ENCODE measurements at places on chromosomes 5 and 9.

DNA sequence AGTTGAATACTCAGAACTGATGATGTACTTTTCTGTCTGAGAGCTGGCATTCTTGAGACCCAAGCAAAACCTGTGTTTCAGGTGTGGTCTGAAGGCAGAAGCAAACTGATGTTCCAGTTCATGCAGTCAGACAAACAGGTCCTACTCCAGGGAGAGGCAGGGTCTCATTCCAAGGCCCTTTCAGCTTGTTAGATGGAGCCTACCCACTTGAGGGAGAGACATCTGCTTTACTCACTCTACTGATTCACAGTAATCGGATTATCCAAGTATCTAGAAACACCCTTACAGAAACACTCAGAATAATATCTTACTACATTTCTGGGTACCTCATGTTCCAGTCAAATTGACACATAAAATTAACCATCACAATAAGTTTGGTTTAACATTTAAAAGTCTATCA, 207.8 kb downstream of the KDM4C start:
- DNase-seq, result no peak

DNA sequence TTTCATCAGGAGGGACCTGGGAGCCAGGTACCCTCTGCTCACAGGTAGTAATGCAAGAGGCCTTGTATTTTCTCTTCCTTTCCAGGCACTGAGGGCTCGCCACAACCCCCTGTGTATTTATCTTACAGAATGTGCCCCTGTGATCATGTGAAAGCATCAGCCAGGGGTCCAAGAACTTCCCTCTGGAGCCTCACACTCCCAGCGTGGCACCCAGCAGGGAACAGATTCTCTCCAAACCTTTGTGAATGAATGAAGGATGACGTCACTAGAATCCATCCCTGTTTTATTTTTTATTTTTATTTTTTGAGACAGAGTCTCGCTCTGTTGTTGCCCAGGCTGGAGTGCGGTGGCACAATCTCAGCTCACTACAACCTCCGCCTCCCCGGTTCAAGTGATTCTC, 107.3 kb upstream of the IER5L start:
- DNase-seq, result no peak

DNA sequence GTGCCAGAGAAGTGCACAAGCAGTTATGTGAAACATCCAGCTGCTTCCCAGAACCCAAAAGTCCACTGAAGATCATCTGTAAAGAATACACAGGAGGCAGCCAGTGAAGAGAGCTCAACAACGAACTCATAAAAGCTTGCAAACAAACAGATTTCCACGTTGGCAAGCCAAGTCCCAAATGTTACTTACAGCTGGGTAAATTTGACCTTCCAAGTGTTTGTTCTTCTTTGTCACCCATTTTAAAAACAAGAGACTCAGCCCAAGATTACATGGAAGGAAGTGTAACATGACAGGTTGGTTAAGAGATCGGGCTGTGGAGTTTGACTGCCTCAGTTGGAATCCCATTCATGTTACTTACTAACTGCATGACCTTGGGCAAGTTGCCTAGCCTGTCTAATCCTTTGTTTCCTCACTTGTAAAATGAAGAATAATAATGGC, 174.9 kb upstream of the PAPPA start:
- peak; percentile 26 for DNase-seq

- DNase-seq, result no peak
Observed at GRCh38 chr5:140145818-140146522, 20.2 kb downstream of the IGIP start.

GRCh38 chr5:56323505-56323904, 90.4 kb upstream of the ANKRD55 start:
- DNase-seq, result no peak

DNA sequence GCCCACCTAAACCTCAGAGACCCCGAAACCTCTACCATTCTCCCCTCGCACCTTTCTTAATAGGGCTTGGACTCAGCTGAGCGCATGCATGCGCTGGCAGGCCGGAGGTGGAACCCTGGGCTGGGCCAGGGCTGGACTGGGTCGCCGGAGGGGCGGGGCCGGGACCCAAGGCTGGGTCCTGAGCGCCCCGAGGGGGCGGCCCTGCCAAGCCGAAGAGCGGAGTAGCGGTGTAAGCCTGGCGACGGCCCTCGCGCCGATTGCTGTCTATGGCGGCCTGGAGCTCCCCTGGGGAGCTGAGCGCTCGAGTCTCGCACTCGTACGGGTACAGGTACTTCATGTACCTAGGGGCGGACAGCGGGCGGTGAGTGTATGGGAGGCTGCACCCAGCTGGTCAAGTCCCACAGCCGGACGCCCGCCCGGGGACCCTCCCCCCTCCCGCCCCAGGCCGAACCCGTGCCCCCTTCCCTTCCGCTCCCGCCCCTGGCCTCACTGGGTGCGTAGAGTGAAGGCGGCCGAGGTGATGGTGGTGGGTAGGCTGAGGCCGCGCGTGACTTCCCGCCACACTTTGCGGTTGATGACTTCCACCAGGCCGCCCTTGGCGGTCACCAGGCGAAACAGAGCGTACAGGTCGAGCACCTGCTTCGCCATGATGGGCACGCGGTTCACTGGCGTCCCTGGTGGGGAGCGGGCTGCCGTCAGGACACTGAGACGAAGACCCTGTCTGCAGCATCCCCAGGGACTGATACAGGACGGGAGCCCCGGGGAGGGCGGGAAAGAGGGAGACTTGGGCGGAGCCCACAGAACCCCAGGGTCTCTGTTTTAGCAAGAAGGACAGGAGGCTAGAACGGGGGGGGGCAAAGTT, 3.3 kb upstream of the DCTN3 start:
- DNase-seq, result no peak

DNA sequence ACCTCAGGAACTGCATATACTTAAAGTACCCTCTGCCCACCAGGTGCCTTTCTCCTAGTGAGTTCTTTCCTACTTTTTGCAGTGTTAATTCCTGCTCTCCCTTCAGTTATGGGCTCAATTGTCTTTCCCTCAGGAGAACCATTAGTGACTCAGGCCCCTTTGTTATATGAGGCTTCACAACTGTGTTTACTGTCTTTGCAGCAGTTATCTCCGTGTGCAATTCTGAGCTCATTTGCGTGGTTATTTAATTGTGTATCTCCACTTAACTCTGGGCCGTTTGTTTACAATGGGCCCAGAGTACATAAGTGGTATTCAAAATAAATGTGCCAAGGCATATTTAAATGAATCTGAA, 9.6 kb downstream of the FBXO38 start:
- DNase-seq, result peak; percentile 94

DNA sequence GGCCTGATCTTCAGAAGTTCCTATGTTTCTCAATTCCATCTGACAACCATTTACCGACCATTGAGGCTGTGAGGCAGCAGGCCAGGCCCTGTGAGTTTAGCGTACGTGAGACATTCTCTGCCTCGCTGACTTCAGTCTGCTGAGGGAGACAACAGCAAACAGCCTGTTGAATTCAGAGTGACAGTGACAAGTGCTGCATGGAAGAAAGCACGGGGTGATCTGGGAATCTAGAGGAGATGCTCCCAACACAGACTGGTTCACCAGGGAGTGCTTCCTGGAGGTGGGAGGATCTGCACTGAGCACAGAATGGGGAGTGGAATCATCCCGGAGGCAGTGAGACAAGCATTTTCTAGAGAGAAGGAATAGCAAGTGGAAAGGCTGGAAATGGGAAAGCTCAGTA, 10.0 kb upstream of the DDX41 start:
- no peak for DNase-seq

DNA sequence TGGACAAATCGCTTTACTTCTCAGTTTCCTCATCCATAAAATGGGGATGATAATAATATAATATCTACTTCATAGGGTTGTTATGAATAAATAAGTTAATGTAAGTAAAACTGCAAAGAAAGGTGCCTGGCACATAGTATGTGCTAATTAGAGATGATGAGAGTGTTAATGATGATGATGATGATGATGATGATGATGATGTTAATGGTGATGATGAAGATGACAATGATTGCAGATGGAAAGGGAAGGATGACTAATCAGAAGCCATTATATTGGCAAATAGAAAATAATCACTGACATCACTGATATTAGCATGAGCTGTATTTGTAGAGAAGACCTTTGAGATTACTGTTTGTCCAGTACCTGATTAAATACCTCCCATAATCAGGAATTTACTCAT, 20.6 kb downstream of the RAD1 start:
- DNase-seq, result no peak

GRCh38 chr5:81506900-81507588, 113.1 kb upstream of the ACOT12 start:
- DNase-seq, result peak; percentile 74

DNA sequence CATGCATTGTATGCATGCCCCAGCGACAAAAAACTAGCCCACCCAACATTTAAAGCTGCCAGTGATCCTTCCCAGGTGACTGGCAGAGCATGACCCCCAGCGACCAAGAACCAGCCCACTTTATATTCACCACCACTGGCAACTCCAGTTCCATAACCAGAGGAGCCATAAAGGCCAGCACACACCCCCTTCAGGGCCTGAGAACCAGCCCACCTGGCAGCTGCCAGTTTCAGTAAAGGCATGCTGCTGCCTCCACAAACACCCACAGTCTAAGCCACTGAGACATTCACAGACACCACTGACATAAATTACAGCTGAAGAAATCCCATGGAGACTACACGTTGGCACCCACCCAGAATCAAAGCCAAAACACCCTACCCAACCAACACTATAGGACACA, 46.9 kb upstream of the RGS7BP start:
- DNase-seq, result no peak

- no peak for DNase-seq
Observed at GRCh38 chr9:130675396-130675795, 11.0 kb downstream of the PRDM12 start.

DNA sequence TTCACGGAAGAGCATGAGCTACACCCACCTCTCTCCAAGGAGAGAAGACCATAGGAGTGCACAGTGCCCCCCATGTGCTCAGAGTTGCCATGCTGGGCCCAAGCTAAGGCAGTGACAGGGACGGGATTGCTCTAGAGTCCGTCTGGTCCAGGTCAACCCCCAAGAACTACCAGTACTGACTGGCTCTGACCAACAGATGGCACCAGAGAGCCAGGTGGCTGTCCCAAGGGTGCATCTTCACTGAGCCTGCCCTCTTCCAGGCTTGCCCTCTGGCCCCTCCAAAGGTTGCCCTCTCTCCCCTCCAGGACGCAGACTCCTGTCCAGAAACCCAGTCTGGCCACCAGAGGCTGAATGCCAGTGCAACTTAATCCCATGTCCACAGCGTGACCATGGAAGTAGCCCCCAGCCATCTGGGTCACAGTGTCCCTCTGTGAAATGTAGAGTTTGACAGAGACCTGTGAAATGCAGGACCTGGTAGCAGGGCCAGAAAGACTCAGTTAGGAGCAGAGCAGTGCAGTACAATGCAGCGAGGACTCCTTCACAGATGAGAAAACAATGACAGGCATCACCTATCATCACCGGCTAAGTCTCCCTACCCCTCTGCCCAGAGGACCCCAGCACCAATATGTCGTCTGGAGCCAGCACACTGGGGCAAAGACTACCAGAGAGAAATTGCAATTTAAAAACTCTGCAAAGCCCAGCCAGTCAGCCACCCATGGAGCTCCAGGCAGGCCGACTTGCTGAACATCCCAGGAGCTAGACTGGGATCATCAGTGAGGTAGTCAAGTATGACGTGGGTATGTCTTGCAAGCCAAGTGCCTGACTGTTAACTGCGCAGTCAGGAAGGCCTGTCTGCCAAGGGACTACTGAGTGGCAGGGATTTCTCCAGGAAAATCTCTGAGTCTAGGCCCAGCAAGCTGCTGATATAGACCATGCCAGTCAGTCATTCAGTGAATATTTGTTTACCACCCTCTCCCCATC, 7.7 kb upstream of the SKP1 start:
- DNase-seq, result peak; percentile 6

GRCh38 chr9:8718121-8718725, 918.6 kb upstream of the DMAC1 start:
- DNase-seq, result no peak

DNA sequence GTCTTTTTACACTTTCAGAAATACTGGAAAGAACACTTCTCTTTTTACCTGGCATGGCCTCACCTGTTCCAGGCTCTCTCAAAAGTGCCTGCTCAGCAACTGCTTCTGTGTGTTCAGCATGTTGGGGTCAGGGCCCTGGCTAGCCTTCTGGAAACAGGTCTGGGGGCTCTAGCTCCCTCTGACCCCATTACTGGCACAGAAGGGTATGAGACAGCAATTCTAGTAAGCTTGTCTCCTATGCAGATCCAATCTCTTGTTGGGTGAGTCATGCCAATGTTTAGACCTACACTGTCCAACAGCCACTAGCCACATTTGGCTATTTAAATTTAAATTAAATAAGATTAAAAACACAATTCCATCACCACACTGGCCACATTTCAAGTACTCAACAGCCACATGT, 80.8 kb downstream of the MAPKAP1 start:
- DNase-seq, result no peak

GRCh38 chr9:99472916-99473245, 250.8 kb downstream of the SEC61B start:
- no peak for DNase-seq

GRCh38 chr9:126357074-126357473, 30.4 kb downstream of the MVB12B start:
- peak; percentile 56 for DNase-seq

- DNase-seq, result no peak
Observed at GRCh38 chr5:153558957-153559356, 68.5 kb downstream of the GRIA1 start.

DNA sequence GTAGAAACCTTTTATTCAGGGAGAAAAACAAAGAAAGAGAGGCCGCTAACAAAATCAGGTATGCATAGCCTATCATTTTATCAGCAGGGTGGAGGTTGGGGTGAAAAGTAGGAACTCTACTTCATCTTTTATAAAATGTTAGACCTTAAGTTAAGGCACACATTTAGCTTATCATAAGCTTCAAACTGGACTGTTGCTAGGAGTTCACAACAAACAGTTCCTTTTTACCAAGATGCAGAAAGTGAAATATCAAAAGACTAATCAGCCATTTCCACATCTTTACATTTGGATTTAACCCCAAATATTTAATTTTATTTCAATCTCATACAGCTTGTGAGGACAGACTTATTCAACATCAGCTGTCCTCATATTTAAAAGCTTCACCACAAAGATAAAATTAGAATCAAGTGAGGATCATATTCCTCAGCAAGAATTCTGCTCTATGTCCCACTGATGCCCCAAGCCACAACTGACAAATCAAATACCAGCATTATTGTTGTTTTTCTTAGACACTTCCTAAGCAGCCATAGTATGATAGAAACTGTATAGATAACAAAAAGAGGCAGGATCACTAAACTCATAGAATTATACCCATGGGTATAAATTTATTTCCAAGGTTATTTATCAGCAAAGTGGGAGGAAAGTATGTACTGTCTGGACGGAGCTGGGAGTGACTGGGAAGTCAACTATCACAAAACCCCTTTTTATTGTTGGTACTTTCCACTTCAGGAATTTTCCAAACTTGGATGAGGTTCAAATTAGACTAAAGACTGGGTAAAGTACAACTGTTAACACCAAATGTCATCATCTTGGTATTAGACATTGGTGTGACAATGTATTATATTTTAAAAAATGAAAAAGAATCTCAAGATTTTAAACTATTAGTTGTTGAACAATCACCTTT, 29.9 kb upstream of the MYOT start:
- DNase-seq, result no peak
